ENCODE measurements at places on chromosomes 3 and 15.

DNA sequence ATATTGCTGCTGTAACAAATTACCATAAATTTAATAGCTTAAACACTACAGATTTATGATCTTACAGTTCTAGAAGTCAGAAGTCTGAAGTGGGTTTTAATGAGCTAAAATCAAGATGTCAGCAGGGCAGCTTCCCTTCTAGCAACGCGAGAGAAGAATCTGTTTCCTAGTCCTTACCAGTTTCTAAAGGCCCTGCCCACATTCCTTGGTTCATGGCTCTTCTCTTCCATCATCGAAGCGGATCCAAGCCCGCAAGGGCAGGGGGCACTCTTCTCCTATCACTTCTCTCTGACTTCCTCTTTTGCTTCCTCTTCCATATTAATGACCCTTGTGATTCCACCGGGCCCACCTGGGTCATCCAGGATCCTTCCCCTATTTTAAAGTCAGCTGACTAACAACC, 16.1 kb downstream of the MINDY4B start:
- no peak for DNase-seq

DNA sequence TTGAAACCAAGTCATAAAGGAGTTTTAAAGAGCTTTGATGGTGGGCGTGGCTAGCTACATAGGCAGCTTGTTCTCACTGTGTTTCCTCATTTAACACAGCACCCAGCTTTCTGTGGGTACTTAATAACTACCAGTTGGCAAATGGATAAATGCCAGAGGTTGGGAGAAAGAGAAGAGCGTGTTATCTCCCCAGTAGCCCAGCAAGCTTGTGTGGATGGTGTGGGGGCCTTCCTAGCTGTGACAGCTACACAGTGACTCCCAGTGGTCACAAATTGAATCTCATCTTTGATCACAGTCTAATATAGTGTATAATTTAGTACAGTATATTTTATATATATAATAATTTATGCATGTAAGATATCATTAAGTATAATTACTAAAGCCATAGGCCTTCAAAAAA, 984.1 kb downstream of the EPHA3 start:
- DNase-seq = no peak

DNA sequence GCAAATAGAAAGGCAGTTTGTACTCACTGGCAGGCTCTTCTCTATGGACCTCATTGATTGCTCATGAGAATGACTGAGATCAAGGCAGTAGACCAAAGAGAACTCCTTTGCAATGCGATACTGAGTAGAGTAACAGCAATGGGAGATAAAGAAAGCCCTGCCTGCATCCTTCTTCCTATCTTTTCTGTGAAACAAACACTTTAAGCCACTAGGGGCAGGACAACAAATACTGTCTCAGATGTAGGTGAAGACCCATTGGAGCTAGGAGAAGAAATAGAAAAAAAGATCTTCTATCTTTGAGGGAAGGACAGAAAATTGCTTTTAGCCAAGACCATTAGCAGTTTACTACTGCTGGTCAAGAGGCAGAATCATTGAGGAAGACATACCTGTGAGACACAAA, 117.6 kb upstream of the IGSF10 start:
- no peak for DNase-seq

- DNase-seq = no peak
These were observed 92.0 kb downstream of the PRICKLE2 start for GRCh38 chr3:64133272-64133671.

DNA sequence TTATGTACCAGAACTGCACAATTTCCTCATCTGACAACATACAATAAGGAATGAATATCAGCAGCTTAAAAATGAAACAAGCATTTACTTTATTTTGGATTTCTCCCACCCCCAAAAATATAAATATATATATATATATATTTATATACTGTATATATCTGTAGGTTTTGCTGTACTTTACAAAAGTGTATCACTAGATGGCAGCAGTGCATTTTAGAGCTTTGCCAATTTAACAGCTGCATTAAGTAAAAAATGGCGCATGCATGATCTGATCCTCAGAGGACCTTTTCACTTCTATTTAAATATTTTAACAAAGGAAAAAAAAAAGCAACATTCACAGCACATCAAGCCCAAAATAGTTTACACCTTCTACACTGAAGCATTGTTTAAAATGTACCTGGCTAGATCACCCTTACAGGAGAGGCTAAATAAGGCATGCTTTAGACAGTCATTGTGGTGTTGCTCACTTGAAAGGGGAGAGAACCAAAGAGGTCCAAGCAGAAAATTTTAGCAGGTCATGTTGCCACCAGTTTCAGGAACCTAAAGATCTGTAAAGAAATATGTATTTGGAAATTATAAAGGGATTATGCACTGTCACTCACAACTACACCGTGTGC, 72.6 kb downstream of the NPTN start:
- DNase-seq = no peak

GRCh38 chr3:129112308-129113052, 9.1 kb downstream of the RAB43 start:
- no peak for DNase-seq

DNA sequence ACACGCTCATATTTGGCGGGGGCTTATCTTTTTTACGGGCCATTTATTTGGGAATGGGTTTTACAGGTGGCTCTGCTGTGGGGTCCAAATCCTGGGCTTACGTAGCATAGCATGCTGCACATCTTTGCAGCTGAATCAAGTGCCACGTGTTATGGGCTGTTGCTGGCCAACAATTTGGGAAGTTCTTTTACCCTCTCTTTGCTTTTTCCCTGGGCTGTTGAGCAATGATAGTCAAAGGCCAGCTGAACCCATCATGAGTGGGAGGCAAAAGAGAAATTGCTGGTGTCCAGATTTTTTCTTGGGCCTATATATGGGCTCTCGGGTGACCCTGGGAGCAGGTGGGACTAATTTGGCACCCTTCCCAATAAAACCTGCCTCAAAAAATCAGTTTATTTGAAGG, 209.3 kb upstream of the SATB1 start:
- no peak for DNase-seq

- DNase-seq = no peak
These were observed 305.0 kb downstream of the NLGN1 start for GRCh38 chr3:173702561-173702960.

DNA sequence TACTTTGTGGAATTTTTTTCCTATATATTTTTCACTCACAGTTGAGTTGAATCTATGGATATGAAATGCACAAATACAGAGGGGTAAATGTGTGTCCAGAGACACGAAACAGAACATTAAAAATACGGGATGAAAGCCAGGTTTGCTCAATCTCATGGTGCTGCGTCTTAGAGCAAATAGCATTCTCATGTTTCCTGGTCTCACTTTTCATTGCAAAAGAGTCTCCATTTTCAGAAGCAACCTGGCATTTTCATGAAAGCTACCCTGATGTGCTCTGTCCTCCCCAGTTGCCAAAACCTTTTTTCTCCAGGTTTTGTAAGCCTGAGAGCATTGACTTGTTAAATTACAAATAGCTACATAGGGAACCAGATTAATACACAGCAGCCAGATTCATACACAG, 49.5 kb upstream of the MBNL1 start:
- no peak for DNase-seq

GRCh38 chr3:104610730-104611652, 755.7 kb upstream of the ALCAM start:
- DNase-seq = no peak

DNA sequence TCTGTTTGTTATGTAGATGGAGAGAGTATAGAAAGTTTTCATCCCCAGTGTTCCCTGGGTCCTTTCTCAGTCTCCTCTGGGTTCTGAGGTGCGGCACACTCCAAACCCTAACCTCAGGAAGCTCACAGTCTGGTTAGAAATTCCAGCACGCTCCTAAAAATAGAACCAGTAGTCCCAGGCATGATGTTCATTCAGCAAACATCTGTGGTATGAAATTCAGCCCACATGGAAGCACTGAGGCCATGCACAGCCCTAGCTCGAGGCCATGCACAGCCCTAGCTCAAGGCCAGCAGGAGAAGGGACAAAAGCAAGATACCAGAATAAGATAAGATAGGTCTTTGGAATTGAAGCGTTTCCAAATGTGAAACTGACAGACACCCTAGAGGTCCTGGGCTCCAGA, 82.3 kb upstream of the OXTR start:
- no peak for DNase-seq

- no peak for DNase-seq
These were observed 172.1 kb downstream of the POLR2M start for GRCh38 chr15:57878573-57878972.

DNA sequence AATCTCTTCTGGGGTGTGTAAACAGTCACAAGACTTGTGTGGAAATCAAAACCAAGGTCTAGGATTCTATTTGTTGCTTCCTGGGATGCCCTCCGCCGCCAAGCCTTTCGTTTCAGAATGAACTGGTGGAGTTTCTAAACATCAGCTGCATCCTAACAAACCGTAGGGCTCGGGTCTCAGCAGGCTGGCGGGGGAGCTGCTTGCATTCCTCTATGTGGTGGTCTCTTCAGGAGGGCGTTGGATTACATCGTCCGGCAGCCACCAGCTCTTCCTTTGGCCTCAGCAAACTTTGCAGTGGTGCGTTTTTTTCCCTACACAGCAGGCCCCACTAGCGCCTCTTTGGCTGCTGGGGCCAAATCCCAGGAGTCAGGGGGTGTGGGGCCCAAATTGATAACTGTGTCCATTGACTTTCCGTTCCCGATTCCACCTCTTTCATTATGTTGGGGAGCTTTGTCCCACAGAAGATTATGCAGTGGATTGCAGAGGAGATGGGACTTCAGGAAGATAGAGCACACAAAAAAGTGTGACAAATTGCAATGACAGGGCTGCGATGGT, 390.0 kb upstream of the NR2F2 start:
- no peak for DNase-seq

- no peak for DNase-seq
These were observed 77.2 kb downstream of the SCN10A start for GRCh38 chr3:38738630-38739395.

DNA sequence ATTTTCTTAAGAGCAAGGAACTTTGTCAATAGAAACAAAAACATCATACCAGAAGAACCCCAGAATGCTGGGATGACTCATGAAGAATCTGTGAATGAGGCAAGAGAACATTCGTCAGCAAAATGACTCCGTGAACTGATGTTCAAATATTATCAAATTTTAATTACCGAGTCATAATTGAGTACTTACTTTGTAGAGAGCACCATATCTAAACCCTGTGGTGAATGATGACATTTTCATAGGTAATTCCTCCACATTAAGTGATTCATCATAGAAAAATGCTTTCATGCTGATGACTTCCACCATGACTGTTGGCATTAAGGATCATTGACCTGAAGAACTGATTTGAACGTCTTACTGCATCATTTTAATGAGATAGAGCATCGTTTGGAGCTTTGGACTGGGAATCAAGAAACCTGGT, 56.3 kb downstream of the PPARG start:
- no peak for DNase-seq

GRCh38 chr3:172546628-172547214, 23.5 kb upstream of the TNFSF10 start:
- DNase-seq = no peak

DNA sequence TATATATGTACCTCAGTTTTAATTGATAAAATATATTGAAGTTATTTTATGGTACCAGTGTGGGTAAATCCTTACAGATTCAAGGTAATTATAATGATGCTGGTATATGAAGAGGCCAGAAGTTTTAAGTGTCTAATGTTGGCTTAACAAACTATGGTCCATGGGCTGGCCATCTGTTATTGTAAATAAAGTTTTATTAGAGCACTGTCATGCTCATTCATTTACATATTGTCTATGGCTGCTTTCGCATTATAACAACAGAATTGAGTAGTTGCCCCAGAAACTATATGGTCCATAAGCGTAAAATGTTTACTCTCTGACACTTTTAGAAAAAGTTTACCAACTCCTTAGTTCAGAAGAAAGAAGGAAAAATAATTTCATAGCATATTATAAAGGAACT, 67.9 kb downstream of the MEF2A start:
- no peak for DNase-seq

DNA sequence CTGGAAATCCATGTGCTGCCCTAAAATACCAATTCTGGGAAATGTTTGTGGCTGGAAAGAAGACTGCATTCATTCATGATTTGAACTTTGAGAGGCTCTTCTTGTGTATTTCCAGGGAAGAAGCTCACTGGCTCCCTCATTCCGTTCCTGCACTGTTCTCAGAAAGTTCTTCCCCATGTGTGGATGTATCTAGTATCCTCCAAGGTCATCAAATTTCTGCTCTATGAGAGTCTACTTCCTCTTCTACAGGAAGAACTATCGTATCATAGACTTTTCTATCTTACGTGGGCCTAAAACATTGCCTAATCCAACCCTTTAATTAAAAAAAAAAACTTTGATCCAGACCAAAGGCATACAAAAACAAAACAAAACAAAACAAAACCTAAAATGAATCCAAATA, 2.9 kb downstream of the CCR3 start:
- DNase-seq = no peak

DNA sequence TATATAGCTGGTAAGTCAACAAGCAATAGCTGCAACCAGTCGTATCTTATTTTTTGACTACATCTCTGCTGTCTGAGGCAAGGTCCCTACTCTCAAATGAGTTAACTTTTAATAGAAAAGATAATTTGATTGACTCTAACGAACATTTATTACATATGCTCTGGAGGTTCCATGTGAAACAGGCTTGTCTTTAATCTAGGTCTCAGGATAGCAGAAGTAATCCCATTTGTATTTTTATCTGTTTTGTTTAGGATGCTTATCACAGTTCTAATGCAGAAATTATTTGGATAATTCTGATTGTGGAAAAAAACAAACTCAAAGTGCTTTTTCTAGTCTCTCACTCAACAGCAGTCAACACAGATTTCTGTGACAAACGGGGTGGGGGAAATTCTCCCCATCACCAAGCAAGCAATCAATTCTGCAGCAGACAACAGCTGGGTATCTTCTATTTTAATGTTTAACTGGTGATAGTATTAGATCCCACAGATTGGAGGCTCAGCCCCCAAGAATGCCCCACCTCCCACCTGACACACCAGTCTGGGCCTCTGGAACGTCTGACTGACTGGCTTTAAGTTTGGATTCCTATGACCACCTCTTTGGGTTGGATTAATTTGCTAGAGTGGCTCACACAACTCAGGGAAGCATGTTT, 58.8 kb downstream of the ITPR1 start:
- DNase-seq = no peak

DNA sequence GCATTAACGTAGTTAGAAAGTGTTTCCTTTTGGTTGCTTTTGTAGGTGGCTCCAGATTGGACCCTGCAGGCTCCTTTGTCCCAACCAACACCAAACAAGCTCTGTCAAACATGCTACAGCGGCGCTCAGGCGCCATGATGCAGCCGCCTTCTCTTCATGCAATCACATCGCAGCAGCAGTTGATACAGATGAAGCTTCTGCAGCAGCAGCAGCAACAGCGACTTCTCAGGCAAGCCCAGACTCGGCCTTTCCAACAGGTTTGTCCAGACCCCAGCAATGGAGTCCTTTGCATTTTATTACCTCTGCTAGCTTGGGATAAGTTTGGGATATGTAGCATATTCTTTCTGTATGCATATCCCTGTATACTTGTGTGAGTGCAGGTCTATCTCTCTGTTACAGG, 10.1 kb upstream of the P2RY12 start:
- no peak for DNase-seq

All from esophagus squamous epithelium (tissue), 5 donors.